ENCODE measurements at places on chromosomes 2 and 18. TPM values are rescaled to one million over a fixed set of nuclear protein-coding genes. Genes with fewer than 3 reads are reported as not detected.

- H3K27ac ChIP-seq, result no peak overlapping the region
- H3K4me1 ChIP-seq, result peaks cover 1% of the 10 kb centered on the region
- H3K36me3 ChIP-seq, result peaks cover 16% of the 10 kb centered on the region
- H3K4me3 ChIP-seq, result no peak overlapping the region
- no peak for DNase-seq
Measured at GRCh38 chr2:69077252-69077950, 64.4 kb downstream of the ANTXR1 start.

DNA sequence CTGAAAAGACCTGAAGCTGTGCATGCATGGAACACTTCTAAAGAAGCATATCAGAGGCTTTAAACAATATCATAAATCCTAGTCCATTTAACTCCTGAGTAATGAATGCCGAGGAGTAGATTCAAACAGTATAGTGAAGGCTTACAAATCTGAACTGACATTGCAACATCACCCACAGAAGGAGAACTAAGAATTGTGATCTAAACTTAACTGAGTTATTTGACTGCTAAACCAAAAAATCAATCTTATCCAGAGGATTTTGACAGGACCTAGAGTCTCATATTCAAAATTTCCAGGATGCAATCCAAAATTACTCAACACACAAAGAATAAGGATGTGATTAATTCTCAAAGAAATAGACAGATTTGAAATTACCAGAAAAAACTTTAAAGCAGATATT, 181.0 kb downstream of the SLC39A10 start:
- H3K4me3 ChIP-seq, result no peak overlapping the region
- no peak overlapping the region for H3K27ac ChIP-seq
- H3K4me1 ChIP-seq, result no peaks in the 10 kb centered on the region
- DNase-seq, result no peak
- no peaks in the 10 kb centered on the region for H3K36me3 ChIP-seq

DNA sequence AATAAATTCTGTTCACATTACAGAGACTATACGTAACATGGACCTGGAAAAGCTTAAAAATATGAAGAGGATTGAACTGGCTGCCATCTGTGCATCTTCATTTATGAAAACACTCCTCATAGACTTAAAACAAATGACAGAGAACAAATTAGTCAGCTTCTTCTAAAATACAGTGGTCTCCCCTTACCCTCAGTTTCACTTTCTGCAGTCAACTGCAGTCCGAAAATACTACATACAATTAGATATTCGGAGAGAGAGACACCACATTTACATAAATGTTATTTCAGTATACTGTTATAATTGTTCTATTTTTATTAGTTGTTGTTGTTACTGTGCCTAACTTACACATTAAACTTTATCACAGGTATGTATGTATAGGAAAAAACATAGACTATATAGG, 6.5 kb downstream of the RNF103 start:
- no peaks in the 10 kb centered on the region for H3K36me3 ChIP-seq
- H3K4me1 ChIP-seq, result peaks cover 66% of the 10 kb centered on the region
- no peak overlapping the region for H3K4me3 ChIP-seq
- no peak overlapping the region for H3K27ac ChIP-seq

C2orf80 gene
- not detected for total RNA-seq

LOXL3 gene
- 1.8 TPM for total RNA-seq

DNA sequence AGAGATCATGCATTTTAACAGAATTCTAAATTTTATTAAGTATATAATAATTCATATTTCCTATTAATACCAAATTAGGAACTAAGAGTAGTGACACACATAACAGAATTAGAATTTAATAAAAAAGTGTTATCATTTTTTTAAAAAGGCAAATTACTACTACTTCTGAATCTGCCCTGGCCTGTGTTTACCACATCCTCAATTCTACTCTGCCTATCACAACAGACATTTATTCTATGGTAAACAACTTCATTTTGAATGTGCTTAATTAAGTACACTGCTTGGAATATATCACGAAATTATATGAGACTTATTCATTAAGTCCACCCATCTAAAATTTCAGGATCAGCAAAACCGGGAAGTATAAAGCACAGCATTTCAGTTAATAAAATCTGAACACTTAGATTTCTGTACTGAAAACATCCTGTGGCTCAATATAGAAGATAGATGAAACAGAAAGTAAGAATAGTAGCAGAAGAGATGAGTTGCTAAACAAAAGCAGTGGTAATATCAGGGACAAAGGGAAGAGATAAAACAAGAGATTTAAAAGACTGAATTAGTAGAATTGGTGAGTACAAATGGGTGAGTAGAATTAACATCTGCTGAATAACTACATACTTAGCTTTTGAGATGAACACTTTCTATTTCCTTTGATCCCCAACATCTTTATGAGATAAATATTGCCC, 3.7 kb downstream of the SMC6 start:
- H3K27ac ChIP-seq, result no peak overlapping the region
- no peak for DNase-seq
